ENCODE measurements at places on chromosomes 2 and 18. TPM values are rescaled to one million over a fixed set of nuclear protein-coding genes. Genes with fewer than 3 reads are reported as not detected.

- DNase-seq, result no peak
These were observed 487.6 kb downstream of the TMEM182 start for GRCh38 chr2:103249462-103249861.

- no peak for DNase-seq
These were observed 35.5 kb upstream of the MGAT5 start for GRCh38 chr2:134218414-134218813.

GRCh38 chr2:219041252-219041651 is at the start of gene CFAP65:
Gene CFAP65, minus strand, starts transcription at chr2:219041516. Its CDS starts 2,468 bp downstream, at chr2:219039048.
- DNase-seq, result no peak

GRCh38 chr2:128280901-128281321 is 37.8 kb downstream of the HS6ST1 start:
- DNase-seq, result peak; percentile 37

DNA sequence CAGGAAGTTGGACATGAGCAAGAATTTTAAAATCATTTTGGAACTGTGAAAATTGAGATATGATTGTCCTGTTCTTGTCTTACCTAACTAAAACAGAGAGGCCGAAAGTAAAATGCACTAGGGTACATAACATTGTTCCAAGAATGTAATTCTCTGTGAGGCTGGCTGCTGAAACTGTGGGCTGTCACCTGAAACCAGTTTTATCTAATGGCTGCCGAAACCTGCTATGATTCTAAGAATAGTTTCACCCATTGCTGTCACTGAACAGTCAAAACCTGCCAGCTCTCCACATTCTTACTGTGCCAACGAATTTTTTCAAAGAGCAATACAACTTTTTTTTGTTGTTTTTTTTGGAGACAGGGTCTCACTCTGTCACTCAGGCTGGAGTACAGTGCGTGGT is 119.3 kb upstream of the ZSWIM2 start:
- DNase-seq, result no peak

DNA sequence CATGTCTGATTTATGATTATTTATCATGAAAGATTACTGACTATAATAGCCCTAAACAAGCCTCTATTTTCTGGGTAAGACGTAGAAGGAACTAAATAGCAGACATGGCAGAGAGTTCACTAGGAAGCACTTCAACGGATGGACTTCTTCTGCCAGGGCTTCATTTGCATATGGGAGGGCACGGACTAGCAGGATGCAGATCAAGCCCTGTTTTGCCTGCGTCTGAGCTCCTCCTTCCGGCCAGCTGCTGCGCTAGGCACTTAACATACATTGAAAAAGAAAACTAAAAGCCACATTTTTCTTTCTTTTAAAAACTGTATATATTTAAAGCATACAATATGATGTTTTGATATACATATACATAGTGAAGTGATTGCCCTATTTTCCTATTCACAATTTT is 340.0 kb upstream of the MEX3C start:
- DNase-seq, result peak; percentile 6

DNA sequence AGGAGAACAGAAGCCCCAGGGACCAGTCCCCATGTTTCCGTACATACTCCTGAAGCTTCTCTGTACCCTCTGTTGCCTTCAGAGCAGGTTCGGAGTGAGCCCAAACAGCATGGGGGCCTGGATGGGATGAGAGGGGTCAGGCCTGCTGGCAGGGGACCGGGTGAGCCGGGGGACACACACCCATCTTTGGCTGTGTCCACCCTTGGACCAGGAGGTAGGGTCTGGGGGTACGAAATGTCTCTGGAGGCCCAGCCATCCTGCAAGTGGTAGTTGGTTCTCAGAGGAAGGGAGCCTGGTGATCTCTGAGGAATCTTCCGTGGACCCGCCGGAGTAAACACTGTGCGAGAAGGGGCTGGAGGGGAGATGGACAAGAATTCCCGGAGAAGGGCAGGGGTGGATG is 15.3 kb downstream of the FBLN7 start:
- no peak for DNase-seq

- no peak for DNase-seq
These were observed 27.4 kb downstream of the RAPGEF4 start for GRCh38 chr2:172763079-172763478.

The DSEL gene
- total RNA-seq, result 5.7 TPM

The SPP2 gene
- not detected for total RNA-seq

The NTSR2 gene
- total RNA-seq, result not detected

The NT5DC4 gene
- not detected for total RNA-seq

The MRPL33 gene
- total RNA-seq, result 53.8 TPM

The ALLC gene
- not detected for total RNA-seq

Data from mucosa of descending colon (tissue), 3 donors.